ENCODE measurements at places on chromosomes 4 and X.

DNA sequence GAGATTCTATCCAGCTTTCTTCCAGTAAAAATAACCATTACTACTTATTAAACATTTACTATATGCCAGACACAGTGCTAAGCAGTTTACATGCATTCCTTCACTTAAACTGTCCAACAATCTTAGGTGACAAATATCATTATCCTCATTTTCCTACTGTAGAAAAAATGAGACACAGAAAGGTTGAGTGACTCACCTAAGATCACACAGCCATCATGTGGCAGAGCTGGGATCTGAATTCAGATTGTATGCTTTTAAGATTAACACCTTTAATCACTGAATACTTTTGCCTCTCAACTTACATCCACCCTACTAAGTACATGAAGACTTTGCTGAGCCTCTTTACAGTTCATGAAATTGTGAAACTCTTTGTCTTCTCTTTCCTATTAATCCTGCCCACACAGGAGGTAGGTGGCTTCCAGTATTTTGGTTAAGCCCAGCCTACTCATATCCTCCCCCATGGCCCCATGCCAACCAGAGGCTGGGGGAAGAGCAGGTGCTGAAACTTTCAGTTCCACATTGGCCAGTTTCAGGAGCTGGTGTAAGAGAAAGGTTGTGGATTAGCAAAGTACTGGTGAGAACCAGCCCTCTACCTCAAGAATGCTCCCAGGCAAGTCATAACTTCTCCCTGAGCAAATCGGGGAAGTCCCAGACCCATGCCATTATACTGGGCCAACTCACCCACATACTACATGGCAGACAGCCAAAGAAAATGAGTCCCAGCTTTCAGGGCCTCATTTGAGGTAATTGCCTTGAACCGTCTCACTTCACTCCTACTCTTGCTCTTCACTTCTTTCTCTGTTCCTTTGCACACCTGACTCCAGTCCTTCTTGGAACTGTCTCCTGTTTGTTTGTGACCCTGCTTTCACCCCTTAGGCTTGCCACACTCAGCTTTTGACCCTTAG, 211.1 kb downstream of the GUCY2F start:
- no peak for DNase-seq

- DNase-seq = no peak
These were observed 252.8 kb upstream of the SLC7A11 start for GRCh38 chr4:138494931-138495330.

DNA sequence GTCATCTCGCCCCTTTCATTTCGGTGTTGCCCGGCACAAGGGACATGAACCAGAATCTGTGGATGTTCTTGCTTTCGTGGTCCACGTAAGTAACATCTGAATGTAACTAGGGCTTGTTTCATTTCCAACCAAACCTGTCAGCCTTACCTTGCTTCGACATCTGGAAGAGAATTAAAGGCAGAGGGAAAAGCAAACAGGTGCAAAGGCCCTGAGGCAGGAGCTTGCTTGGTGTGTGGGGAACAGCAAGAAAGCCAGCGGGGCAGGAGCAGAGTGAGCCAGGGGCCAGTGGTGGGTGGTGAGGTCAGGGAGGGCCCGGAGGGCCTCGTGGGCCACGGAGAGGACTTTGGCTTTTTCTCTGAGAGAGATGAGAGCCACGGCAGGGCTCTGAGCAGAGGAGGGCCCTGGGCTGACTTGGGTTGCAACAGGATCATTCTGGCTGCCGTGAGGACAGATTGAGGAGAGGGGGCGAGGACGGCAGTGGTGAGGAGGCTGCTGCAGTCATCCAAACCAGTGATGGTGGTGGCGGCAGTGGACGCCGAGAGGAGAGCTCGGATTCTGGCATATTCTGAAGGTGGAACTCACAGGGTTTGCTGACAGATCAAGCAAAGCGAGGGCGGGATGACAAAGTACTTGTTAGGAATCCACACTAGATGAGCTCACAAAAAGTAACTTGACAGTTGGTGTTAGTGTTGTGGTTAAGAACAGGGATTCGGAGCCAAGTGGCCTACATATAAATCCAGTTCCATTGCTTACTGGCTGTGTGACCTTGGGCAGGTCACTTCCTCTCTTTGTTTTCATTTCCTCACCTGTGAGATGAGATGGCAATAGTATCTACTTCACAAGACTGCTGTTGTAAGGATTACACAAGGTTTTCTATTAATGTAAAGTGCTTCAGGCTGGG, 6.8 kb upstream of the WDR13 start:
- DNase-seq = no peak

- no peak for DNase-seq
These were observed 2.5 kb upstream of the PDGFRA start for GRCh38 chr4:54226404-54227255.

- DNase-seq = no peak
These were observed 55.4 kb downstream of the CLCN3 start for GRCh38 chr4:169675825-169676224.

GRCh38 chr4:73036123-73036522, 33.4 kb downstream of the COX18 start:
- no peak for DNase-seq

GRCh38 chrX:31301203-31301602, 229.4 kb upstream of the FTHL17 start:
- no peak for DNase-seq

DNA sequence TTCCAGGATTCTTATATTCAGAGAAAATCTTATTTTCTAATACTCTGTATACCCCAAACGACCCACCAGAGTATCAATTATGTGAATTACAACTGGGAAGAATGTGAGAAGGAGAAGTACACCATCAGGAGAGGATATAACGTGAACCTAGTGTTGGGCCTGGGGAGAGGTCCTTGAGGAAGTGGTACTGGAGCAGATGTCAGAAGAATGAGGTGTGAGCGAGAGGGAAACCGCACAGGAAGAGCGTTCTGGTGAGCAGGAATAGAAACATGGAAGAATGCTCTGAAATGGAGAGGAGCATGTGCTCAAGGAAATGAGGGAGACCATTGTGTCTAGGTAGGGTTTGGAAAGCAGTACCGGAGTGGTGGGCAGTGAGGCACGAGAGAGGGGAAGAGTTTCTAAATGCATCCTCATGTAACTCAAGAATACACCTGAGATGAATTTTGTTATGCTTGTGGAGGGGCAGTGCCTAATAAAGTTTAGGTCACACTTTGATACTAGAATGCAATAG, 151.6 kb downstream of the GRID2 start:
- DNase-seq = no peak

DNA sequence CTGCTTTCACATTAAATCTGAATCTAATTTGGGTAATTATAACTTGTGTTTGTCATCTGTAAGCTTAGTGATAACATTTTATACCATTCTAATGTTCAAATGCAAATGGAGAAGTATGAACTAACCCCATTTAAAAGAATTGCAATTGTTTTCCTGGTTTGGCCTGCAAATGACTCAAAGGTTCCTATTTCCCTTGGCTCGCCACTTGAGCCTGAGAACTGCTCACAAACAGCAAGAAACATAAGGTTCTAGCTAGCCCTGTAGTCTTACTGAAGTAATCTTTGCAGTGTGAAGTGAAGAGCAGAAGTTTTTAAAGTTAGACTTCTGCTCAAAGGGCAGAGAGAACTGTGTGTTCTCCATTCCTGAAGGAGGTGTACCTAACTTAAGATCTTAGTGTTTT, 27.2 kb downstream of the UPRT start:
- no peak for DNase-seq

- no peak for DNase-seq
These were observed 5.9 kb downstream of the ZFYVE28 start for GRCh38 chr4:2412534-2412884.

DNA sequence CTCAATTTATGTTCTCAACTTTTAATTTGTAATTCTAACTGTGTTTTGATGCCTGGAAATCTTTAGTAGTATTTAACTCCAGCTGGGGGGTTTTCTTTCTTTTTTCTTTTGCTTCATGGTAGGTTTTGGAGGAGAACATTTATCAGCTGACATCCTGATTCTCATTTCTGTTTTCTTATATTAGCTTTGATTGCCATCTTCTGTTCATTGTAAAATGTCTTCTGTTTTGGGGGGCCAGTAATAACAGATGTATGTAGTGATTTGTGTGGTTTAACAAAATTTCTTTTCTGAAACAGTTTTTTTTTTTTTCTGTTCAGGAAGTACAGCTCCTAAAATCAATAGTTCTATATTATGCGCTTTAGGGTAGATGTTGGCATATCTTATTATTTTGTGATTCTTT, 182.2 kb downstream of the GABRB1 start:
- no peak for DNase-seq

DNA sequence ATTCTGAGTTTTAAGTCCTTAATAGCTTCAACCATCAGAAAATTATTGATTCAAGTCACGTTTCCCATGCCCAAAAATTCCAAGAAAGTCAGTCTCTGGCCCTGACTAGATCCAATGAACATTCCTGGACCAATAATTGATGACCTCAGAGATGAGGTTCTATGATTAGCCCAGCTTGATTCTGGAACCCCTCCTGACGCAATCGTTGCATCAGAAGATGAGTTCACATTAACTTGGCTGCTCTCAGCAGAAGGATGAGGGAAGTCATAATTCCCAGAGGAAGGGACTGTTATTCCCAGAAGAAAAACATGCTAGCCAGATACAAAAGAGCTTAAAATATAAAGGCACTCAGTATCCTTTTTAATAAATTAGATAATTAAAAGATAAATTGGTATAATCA, 34.3 kb upstream of the CPEB2 start:
- DNase-seq = no peak

GRCh38 chr4:18435781-18436180, 414.2 kb upstream of the LCORL start:
- no peak for DNase-seq

GRCh38 chr4:132827522-132827921, 321.6 kb upstream of the PCDH10 start:
- no peak for DNase-seq

GRCh38 chr4:1080961-1081688, 32.2 kb downstream of the RNF212 start:
- DNase-seq = no peak

DNA sequence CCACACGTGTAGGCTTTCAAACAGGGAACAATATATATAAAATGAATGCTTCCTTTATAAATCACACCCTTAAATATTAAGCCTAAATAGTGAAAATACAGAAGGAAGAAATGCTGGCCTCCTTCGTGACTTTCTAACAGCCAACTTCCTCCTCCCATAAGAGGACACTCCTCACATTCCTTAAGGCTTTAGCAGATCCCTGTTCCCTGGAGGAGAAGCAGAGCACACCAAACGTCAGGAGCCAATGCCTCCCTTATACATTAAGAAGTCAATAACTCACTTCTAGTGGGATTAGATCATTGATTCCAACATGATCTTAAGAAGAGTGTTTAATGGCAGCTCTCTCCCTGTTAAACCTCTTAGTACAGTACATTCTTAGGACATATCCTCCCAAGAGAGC, 108.4 kb upstream of the FAM241A start:
- no peak for DNase-seq

DNA sequence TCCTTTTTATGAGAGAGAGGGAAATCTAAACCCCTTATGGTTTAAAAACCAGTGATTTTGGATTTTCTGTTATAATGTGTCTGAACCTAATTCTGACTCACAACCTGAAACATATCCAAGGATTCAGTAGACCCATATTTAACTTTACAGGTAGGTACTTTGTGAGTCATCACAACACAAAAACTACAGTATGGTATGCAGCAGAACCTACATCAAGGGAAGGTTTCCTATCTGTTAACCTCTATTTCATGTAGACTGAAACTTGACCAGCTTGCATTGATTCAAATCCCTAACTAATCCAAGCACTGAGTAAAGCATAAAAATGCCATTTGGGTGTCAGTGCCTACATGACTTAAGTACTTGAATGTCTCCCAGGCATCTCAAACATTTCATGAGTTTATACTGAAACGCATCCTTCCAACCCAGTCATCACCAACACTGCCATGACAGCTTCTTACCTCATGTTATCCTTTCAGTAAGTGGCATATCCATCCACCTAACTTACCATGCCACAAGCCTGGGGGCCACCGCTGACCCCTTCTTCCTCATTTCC, 4.3 kb upstream of the ARHGAP10 start:
- no peak for DNase-seq

GRCh38 chrX:108036298-108036973, 8.4 kb upstream of the VSIG1 start:
- no peak for DNase-seq

- peak; percentile 4 for DNase-seq
These were observed 98.4 kb downstream of the ZNF827 start for GRCh38 chr4:145840162-145840768.

GRCh38 chr4:99965674-99966350, 15.7 kb upstream of the H2AZ1 start:
- DNase-seq = no peak

- no peak for DNase-seq
These were observed 69.4 kb upstream of the SORBS2 start for GRCh38 chr4:185881430-185881829.

DNA sequence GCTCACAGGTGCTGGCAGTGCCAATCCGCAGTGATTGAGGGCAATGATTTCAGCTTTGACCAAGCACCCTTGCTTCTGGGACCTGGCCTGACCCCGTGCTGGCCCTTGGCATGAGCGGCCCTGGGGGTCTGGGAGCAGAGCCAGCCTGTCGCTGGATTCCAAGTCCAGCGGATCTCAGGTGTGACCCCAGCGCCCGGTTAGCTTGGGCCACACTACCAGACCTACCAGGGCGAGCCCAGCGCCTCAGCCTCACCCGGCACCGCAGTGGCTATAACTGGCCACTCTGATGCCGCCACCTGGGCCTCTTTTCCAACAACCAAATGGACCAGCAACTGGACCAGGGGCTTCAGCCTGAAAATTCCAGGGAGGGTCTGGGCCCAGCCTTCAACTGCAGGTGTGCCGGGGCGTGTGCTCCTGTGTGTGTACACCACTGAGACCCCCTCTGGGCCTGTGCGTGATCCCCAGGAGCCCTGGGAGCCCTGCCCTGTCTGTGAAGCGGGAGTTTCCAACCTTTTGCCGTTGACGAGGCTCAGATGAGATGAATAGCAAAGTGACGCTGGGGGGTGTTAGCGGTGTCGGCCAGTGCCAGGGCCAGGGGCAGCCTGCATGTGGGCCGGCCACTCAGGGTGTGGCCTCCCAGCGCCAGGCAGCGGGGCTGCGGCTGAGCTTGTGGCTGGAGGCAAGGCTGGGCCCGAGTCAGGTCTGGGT, 658 bp downstream of the SH3TC1 start:
- no peak for DNase-seq

- DNase-seq = no peak
These were observed 73.3 kb downstream of the MTMR1 start for GRCh38 chrX:150766351-150767044.

GRCh38 chr4:131309628-131310027, 1839.5 kb upstream of the PCDH10 start:
- DNase-seq = no peak
